Fibroblast of skin of left quadriceps (primary cell): ENCODE measurements at places on chromosomes 5 and 9.

GRCh38 chr9:130947618-130948140 is 8.6 kb upstream of the FIBCD1 start:
- DNase-seq, result no peak

DNA sequence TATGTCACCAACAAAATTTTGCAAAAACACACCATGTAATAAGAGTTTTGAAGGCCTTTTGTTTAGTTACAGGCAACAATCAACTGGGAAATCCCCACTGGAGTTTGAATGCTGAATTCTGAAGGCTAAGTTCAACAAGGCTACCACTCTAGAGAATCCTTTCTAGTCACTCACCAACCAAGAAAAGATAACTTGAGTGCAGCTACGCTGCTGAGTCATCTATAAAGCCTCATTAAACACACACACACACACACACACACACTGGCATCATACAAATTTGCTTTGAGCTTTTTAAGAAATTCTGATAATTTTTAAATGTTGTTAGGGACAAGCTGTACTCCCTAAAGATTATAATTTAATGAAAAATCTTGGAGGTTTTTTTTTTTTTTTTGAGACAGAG is 219.6 kb downstream of the DENND1A start:
- DNase-seq, result peak; percentile 61

DNA sequence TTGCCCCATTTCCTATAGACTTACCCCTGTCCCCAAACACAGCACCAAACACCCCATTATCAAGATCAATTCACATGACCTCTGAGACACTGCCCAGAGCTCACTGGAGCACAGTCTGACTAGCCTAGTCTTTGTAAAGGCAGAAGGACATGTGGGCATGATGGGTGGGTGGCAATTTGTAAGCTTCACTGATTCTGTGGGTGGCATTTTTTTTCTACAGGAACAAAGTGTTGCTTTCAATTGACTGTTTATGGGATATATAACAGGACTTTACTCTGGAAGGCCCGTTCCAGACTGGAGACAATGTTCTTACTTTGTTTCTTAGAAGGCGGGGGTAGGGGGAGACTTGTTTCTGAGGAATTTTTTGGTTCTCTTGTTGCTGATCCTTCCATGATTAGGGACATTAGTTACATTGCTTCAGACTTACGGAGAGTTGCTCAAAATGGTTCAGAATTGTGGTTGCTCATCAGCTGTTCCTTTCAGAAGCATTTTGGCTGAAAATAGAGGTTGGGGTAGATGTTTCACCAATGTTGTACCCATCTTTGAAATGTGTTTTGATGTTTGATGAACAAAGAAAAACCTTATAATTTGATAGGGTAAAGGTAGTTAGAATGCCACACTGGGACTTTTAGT is 20.2 kb downstream of the NNT start:
- DNase-seq, result no peak

DNA sequence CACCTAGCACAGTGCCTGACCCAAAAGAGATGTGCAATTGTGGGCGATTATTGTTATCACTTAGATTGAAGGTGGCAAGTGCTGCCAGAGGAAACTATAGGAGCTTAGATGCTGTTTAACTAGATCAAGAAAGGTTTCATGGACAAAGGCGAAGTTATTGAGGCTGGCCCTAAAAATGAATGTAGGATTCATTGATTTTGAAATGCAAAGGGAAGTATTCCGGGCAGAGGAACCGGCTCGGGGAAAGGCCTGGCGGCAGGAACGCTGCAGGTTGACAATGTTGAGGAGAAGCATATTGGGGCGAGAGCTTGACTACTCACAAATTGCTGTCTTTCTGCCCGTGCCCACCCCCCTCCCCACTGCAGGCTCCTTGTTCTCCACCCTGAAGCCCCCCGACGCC is 37.4 kb upstream of the TTC1 start:
- no peak for DNase-seq

- DNase-seq, result no peak
These were observed 31.0 kb downstream of the DOCK2 start for GRCh38 chr5:169667896-169668674.

- DNase-seq, result no peak
These were observed 589 bp downstream of the CKS2 start for GRCh38 chr9:89311346-89312221.

DNA sequence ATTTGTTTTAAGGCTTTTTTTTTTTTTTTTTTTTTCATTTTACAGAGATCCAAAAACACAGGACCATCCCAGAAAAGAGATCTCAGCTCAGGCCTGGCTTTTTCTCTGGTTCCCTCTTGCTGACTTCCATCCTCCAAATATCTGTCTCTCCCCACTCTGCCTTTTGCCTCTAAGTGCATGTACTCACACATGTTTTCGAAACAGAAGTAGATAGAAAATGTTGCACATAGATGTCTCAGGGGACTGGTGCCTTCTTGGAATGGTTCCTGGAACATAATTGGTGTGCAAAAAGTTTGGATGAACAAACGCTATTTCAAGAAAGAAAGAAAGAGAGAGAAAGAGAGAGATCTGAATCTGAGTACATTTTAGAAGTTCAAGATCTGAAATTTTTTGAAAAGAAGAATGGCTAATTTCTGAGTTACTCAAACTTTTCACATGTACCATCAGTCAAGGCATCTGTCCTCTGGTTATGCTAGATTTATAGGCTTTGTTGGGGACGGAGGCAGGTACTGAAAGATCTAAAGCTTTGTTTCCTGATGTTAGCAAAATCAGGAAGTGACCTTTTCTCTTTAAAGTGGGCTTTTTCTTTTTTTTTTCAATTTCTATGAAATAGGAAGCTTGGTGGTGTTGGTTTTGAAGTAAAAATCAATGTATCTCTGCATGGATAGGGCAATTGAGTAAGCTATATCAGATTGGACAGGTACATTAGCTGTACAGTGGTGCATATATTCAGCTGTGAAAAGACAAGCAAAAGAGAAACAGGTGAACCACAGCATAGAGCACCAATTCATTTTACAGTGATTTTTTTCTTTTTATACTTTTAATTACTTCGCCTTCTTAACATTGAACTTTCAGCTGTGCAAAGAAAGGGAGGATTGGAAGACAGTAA is 8.5 kb upstream of the TNFSF8 start:
- DNase-seq, result peak; percentile 23

- DNase-seq, result no peak
These were observed 91.2 kb downstream of the RFK start for GRCh38 chr9:76302947-76303550.

DNA sequence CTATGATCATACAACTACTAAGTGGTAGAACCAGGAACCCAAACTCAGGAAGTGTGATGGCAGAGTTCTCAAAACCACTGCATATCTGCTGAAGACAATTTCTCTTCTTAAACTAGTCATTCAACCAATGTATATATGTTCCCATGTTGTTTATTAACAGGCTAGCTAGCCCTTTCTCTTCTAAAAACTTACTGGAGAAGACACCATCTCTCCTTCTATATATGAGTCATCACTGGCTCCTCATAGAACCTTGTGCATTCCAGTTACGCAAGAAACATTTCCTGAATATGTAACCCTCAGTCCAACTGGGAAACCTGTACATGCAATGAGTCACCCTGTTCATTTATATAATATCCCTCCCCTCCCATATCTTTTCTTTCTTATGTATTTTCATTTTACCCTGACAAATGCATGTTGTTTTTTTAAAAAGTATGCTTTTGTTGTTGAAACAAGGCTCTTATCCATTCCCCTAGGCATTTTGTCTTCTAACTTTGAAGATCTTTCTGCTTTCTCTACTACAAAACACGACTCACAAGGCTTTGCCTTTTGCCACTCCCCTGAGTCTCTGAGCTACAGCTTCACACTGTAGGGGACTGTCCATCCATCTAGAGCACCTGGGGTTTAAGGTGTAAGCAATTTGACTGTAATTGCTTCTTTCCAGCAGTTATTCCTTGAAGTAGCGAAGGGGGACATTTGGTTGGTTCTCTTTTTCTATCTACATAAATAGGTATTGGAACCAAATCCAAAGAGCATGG is 119.5 kb downstream of the ANXA1 start:
- peak; percentile 72 for DNase-seq

GRCh38 chr5:137056676-137057075 is 442.4 kb downstream of the SPOCK1 start:
- DNase-seq, result no peak

DNA sequence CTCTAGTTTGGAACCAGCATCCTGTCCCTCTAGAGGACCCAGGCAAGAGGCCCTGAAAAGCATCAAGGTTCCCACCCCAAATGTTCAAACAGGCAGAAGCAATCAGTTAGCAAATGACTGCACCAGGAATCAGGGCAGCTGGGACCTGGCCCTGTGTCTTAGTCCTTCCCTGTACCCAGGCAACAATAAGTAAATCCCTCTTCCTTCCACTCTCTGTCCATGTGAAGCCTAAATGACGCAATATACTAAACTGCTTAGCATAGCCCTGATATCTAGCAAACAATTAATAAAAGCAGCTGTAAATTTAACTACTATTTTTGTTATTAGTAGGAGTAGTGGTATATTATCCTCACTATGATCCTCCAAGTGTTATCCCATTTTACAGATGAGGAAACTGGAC is 13.2 kb upstream of the ADRA1B start:
- DNase-seq, result no peak

DNA sequence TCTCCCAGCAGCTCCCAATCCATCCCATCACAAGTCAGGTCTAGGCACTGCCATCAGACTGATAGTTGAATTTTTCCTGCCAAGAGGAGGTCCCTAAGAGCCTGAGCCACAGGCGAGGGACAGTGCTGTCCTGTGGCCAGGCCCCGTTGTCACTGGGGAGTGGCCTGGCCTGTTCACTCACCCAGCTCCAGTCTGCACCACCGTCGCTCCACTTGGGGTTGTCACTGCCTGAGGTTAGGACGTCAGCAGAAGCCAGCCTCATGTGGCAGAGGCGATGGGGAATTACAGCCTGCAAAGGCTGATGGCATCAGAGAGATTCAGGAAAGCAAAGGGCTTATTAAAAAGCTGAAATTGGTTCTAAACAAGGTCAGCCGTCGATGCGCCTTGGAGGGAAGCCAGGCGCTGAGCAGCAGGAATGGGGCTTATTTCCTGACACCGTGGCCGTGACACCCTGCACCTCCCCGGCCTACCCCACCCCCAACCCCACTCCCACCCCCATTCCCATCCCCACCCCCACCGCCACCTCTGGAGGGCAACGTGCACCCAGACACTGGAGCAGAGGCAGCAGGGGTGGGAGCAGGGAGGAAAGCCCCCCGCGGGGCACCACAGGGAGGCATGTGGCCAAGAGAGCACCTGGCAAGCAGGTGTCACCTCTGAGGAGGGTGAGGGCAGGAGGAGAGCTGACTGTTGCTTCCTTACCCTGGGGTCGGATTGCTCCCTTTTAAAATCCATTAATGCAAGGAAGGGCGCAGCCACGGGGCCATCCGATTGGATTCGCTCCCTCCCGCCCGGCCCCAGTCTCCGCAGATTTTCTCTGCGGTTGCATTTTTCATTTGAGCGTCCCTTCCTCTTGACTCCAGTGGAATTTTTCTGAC is 3.1 kb upstream of the DBH start:
- no peak for DNase-seq

DNA sequence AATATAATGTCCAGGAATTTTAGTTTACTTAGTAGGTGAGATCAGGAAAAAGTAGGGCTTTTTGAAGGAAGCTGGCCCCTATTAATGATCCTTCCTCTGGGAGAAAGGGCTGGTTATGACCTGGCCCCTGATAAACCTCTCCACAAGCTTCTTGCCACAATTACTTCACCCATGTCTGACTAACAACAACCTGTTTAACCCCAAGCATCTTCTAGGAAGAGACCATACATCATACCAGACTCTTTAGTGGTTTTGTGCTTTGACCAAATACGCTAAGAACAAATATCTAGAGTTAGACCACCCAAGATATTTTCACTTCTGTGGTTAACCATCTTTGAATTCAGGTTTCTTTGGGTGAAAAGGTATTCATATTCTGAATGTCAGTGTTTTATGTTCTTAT is 174.0 kb upstream of the SLC27A6 start:
- DNase-seq, result no peak

GRCh38 chr9:8447601-8448000 is 648.0 kb upstream of the DMAC1 start:
- DNase-seq, result no peak

GRCh38 chr5:141715346-141715905 is 33.4 kb upstream of the ARAP3 start:
- DNase-seq, result no peak

DNA sequence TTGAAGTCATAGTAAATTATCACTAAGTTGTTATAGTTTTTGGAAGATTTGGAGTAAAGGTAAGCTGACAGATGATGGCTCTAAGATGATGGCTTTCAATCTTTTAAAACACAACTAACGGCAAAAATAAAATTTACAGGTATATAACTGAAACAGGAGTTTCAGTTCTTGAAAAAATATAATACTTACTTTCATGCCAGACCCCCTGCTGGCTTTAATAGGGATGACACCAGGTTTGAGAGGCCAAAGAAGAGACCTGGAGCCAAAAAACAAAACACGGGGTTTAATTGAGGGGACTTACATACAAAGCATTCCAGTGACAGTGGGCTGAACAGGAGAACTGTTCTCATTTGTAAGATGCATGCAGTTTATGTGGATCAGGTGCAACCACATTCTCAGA is 301.7 kb upstream of the PCSK5 start:
- no peak for DNase-seq

DNA sequence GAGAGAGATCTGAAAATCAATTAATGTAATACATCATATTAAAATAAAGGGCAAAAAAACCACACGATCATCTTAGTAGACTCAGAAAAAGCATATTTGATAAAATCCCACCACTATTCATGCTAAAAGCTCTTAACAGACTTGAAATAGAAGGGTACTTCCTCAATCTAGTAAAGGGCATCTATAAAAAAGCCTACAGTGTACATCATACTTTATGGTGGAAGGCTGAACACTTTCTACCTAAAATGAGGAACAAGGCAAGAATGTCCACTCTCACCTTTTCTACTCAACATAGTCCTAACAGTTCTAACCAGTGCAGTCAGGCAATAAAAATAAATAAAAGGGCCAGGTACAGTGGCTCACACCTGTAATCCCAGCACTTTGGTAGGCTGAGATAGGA is 38.9 kb downstream of the POLK start:
- DNase-seq, result no peak

DNA sequence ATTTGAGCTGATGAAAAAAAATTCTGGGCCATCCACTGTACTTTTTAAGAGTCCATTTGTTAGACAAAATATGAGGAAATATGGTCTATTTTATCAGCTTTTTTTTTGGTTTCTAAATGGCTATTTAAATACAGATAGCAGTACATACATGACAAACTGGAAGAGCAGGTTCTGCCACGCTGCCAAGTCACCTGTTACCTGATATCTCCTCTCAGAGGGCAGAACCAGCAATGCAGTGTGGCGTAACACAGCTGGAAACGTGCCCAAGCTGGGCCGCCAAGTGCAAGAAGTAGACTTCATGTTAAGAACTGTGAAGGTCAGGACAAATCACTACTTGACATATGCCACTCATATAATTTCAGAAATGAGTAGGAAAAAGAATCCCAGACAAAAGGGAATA is 8.1 kb downstream of the MCIDAS start:
- no peak for DNase-seq

GRCh38 chr9:8030095-8030494 is 230.5 kb upstream of the DMAC1 start:
- no peak for DNase-seq

DNA sequence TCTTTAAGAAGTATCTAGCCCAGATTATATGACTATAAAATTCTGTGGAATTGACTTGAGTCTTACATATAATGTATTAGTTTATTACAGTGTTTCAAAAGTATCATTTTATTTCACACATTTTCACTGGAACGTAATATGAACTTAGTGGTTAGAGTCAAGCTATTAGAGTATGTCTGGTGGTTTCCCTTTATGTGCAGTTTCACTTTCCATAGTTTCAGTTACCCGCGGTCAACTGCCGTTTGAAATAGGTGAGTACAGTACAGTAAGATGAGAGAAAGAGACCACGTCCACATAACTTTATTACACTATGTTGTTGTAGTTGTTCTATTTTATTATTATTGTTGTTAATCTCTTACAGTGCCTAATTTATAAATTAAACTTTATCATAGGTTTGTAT is 50.5 kb downstream of the COMMD10 start:
- DNase-seq, result no peak
